ENCODE measurements at places on chromosomes 3 and 15.

DNA sequence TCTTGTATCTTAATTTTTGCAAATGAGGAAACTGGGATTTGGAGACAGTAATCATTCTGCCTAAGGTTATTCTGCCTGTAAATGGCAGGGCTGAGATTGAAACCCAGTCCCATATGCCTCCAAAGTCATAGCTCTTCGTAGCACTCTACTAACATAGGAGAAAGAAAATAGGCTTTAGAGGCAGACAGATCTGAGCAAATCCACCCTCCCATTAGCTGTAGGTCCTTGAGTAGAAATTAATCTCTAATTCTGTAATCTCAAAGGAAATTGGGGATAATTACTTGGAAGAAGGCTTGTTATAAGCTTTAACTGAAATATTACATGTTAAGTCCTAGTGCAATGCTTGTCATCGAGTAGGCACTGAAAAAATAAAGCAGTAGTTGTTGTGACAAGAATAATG lies 252.1 kb upstream of the PEX5L start:
- no peak for DNase-seq

DNA sequence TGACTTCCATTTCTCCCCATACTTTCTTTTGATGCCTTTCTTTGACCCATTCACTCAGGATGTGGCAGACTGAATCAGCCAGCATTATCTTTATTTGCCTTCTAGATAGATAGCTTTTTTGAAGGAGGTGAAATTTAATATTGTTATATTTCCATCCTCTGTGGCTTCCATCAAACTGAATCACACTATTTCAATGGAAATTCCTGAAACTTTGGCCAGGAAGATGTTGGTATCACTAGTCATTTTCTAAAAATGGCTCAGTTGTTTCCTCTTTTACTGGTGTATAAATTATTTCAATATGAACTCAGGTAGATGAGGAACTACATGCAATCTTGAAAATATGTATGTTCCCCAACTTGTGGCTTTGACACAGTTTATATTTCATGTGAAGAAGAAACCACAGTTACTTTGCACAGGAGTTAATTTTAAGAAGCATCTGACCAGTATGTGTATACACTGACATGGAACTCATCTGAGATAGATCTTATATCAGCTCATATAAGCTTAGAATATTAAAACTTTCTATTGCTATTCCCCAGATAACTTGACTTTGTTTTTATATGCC lies 248.3 kb downstream of the CGGBP1 start:
- DNase-seq, result no peak

GRCh38 chr3:65968996-65969395 lies 69.7 kb downstream of the MAGI1 start:
- no peak for DNase-seq

DNA sequence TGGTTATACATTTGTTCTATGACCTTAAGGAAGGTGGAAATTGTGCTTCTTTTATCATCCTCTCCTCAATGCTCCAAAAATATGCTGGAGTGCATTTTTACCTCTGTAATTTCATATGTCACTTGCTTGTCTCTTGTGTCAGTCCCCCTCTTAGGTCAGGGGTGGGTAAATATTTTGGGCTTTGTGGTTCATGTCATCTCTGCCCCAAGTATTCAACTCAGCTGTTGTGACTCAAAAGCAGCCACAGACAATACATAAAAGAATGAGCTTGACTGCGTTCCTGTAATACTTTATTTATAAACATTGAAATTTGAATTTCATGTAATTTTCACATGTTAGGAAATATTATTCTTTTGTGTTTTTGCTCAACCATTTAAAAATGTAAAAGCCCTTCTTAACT lies 60.4 kb upstream of the SLC24A5 start:
- no peak for DNase-seq

DNA sequence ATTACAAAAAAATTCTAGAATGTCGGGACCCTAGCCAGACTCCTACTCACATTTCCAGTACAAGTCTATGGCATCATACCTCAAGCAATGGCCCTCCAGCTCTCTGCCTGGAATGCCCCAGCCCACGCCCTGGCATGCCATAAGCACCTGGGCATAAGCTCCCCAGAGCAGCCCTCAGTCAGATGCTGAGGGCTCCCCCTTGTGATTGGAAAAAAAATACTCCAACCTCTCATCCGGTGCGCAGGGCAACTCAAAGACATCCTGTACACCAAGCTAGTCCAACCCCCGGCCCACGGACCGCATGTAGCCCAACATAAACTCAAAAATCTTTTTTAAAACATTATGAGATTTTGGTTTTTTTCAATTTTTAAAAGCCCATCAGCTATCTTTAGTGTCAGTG lies 115.4 kb downstream of the NEK10 start:
- peak; percentile 27 for DNase-seq

DNA sequence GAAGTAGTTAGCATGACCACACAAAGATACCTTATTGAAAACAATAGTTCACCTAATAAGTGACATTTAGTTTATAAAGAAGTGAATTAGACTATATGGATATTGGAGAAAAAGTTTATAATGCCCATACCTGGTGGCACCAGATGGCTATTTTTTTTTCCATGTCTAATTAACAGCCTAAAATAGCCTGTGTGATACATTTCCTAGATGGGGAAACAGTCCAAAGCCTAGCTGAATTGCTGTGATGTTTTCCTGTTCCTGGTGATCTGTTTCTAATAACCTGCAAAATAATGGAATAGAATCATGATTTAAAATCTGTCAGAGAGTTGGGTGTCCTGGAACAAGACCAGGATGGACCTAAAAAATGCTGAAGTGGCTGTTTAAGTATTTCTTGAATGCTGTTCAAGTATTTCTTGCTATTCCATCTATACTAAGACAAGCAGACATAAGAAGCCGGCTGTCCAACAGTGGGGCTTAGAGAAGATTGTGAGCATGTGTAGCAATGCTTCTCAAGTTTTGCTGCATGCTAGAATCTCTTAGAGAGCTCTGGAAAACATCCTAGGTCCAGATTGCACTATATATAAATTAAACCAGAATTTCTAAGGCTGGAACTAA lies 31.3 kb downstream of the LRRC3B start:
- DNase-seq, result no peak

- no peak for DNase-seq
Observed at GRCh38 chr3:66480666-66481065, 20.2 kb downstream of the LRIG1 start.

DNA sequence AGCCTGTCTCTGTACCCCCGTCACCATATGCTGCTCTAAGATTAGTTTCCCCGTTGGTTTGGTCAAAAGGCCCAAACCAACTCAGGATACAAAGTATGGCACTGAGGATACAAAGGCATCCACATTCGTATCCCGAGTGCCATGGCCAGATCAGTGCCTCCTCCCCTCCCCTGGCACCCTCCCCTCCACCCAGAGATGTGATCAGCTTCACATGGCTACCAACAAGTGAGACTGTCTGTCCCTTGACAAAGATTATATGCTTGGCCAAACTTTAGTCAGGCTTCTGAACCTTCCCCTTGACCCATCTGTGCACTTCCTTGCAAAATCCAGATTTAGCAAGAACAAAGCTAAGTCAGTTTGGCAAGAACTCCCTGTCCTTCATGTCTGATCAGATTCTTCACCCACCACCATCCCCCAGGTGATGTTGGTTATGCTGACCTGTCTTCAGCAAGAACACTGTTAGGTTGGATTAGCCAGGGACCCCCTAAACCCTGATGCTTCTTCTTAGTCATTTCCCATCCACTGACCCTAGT lies 61.7 kb downstream of the KLF15 start:
- DNase-seq, result no peak

- peak; percentile 27 for DNase-seq
Observed at GRCh38 chr3:4722103-4722502, 229.0 kb downstream of the ITPR1 start.

- no peak for DNase-seq
Observed at GRCh38 chr3:111284503-111285183, 213.0 kb downstream of the NECTIN3 start.

DNA sequence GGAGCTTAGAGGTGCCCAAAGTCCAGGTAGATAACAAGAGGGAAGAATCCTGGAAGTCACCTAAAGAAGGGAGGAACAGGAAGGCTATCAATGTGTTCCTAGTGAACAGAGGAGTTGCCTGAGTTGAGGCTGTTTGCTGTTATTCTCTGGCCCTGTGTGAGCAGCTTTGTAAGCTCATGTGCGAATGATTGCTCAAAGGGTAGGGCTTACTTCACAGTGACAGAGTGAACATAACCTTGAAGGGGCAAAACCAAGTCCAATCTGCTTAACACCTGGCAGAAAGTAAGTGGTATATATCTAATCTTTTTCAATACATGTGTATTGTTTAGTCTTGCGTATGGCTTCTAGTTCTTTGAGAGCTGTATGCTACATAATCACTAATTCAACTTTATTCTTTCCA lies 1153.6 kb downstream of the TUSC7 start:
- DNase-seq, result no peak

GRCh38 chr3:59793976-59794375 lies 744.2 kb upstream of the CFAP20DC start:
- DNase-seq, result no peak

GRCh38 chr3:151925419-151925818 lies 52.0 kb downstream of the SUCNR1 start:
- no peak for DNase-seq

- DNase-seq, result no peak
Observed at GRCh38 chr15:39193611-39194010, 387.3 kb upstream of the THBS1 start.

DNA sequence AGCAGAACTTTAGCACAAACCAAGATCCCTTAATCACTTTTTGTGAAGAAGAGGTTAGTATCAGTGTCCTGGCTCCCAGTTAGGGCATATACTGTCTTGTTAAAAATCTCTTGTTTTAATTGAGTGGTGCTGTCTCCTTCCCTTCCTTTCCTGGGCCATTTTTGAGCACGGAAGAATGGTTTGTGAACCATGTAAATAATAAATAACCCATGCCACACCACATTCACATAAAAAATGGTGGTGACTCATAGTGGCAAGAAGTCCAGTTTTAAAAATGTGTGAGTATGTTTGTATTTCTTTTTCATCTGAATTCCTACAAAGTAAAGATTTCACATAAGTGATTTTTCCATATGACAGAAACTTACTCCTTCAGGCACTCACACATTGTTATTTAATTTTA lies 59.1 kb upstream of the SPRED1 start:
- no peak for DNase-seq

- peak; percentile 9 for DNase-seq
Observed at GRCh38 chr3:52831500-52832301, 1.2 kb upstream of the ITIH4 start.

DNA sequence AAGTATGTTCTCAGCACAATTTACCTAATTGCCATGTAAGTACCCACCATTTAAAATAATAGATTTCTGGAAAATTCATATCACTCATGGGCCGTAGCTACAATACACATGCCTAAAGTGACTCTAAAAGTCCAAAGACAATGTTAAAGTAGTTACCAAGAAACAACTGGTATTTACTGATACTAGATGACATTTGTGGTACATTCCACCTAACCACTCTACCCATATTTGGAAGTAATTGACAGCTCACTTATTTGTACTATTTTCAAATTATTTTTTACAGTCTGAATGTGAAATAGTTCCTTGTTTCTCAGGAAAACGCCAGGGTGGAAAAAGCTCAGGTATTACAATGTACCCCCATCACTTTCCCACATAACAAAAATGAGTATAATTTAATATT lies 573.0 kb downstream of the MECOM start:
- no peak for DNase-seq

- no peak for DNase-seq
Observed at GRCh38 chr15:98967096-98967495, 40.5 kb downstream of the PGPEP1L start.

- DNase-seq, result peak; percentile 45
Observed at GRCh38 chr3:173733029-173733652, 335.6 kb downstream of the NLGN1 start.

DNA sequence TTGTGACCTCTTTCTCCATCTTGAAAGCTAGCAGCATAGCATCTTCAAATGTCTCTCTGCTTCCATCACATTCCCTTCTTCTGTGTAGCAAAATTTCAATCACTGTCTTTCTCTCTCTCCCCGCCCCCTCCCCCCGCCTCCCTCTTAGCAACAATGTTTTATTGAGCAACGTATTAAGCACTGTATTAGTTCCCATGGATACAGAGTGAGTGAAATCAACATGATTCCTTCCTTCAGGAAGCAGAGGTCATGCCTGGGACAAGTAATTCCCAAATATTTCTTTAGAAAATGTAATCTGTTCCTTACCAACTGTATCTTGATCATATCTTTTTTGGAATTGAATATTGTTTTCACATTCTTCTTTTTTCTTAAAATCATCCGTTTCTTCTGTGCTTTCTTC lies 373.7 kb upstream of the NECTIN3 start:
- no peak for DNase-seq

GRCh38 chr15:100269831-100270230 lies 71.9 kb downstream of the ADAMTS17 start:
- no peak for DNase-seq

DNA sequence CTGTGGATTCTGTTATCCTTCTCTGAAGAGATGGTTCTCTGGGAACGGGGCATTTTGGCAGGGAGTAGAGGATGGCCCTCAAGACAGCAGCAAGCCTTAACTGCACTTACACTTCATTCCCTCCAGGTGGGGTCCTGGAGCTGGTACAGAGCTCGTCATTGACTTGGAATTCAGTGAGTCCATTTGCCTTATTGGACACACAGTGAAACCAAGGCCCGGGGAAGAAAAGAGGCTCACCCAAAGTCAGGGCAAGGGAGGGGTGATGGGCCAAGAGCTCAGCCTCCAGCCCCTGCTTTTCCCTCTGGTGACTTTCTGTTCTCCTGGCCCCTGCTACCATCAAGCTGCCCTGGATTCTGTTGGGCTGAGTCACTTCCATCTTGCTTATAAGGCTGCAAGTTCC lies 125.6 kb downstream of the ETFA start:
- peak; percentile 34 for DNase-seq

DNA sequence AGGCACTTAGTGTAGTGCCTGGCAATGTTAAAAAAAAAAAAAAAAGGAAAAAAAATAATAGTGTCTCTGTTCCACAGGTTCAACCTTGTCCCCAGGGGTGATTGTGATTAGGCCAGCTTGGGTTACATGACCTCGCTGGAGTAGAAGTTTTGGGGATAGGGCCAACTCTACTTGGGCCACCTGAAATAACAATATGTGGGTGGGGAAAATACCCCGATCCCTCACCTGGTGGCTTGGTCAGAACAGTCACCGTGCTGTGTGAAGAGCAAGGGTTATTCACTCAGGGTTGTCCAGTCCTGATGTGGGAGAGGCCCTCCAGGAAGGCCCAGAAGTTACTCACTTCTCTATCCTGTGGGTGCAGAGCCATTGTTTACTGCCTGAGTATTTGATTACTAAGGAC lies 19.5 kb downstream of the XYLB start:
- DNase-seq, result no peak

- DNase-seq, result no peak
Observed at GRCh38 chr15:85284497-85284896, 95.9 kb upstream of the AKAP13 start.

- no peak for DNase-seq
Observed at GRCh38 chr3:82100378-82100777, 338.9 kb upstream of the GBE1 start.

DNA sequence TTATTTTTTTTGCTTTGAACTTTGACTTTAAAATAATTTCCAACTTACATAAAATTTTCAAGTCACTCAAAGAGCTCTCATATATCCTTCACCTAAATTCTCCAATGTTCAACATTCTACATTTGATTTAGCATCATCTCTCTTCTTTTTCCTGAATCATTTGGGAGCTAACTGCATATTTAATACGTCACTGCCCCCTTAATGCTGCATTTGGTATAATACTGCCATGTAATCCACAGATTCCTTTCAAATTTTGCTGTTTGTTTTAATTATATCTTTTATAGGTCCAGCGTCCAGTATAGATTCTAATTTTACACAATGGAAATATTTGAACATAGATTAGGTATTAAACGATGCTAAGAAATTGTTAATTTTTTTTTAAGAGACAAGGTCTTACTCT lies 2.3 kb upstream of the EIF2AK4 start:
- DNase-seq, result no peak
